ENCODE measurements at places on chromosomes 16 and 17. TPM values are rescaled to one million over a fixed set of nuclear protein-coding genes. Genes with fewer than 3 reads are reported as not detected.

GRCh38 chr17:50328363-50329325, 17.3 kb upstream of the XYLT2 start:
- no peak overlapping the region for H3K27ac ChIP-seq
- H3K4me1 ChIP-seq: peaks cover 7% of the 10 kb centered on the region
- no peak overlapping the region for H3K4me3 ChIP-seq
- H3K27me3 ChIP-seq: peaks cover 36% of the 10 kb centered on the region
- peaks cover 2% of the 10 kb centered on the region for H3K36me3 ChIP-seq
- no peak for DNase-seq

GRCh38 chr16:67226295-67226803, 581 bp upstream of the TMEM208 start:
- no peak for DNase-seq
- H3K36me3 ChIP-seq: peaks cover 2% of the 10 kb centered on the region
- H3K4me1 ChIP-seq: peaks cover 50% of the 10 kb centered on the region
- no peaks in the 10 kb centered on the region for H3K27me3 ChIP-seq
- H3K27ac ChIP-seq: peak overlapping the region; percentile 99

GRCh38 chr16:12132290-12132689, 155.8 kb downstream of the SNX29 start:
- H3K4me3 ChIP-seq: no peak overlapping the region
- no peaks in the 10 kb centered on the region for H3K27me3 ChIP-seq
- no peak for DNase-seq
- no peak overlapping the region for H3K27ac ChIP-seq

TNP2 gene
- not detected for total RNA-seq
